ENCODE measurements at places on chromosomes 16 and 17. TPM values are rescaled to one million over a fixed set of nuclear protein-coding genes. Genes with fewer than 3 reads are reported as not detected.
A peak's percentile ranks its signal among the peaks of the same experiment; 100 is the strongest.

DNA sequence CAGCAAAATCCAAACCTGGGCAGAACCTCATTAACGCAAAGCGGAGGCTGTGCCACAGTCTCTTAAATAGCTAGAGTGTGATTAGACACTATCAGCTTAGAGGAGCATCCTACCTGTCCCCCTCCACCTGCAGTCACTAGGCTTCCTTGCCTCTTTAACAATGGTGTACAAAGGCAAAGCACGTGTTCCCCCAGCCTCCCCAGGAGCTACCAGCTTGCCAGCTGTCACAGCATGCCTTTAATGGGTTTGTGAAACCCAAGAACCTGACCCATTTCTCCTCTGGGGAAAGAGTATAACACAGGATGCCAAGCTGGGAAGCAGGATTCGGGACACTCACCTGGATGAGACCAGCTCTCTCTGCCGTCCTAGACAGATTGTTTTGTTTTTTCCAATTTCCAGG, 37.2 kb upstream of the TBX2 start:
- no peak for DNase-seq
- H3K27me3 ChIP-seq = no peaks in the 10 kb centered on the region
- H3K4me1 ChIP-seq = no peaks in the 10 kb centered on the region
- H3K36me3 ChIP-seq = no peaks in the 10 kb centered on the region
- no peak overlapping the region for H3K4me3 ChIP-seq
- no peak overlapping the region for H3K27ac ChIP-seq

DNA sequence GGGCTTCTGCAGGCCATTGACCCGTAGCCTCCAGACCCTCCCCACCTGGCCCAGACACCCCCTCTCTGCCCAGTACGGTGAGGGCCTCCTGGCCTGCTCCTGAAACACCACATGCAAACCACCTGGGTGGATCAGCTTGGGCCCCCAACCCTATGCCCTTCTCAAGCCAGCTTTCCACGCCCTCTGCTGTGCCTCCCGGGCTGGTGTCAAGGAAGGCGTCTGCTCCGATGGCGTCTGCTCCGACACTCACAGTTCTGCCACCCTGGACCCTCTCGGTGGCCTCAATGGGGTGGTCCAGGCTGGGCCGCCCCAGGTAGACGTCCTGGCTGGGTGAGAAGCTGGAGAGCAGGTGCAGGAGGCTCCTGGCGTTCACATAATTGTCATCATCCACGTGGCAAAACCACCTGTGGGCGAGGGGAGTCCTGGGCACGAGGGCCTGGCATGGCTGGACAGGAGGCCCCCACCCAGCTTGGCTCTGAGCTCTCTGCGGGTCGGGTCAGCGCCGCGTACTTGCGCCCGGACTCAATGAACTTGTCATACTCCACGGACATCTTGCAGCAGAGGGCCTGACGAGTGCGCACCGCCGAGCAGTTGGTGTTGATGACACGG, 1.4 kb downstream of the RFNG start:
- no peak for DNase-seq
- H3K4me3 ChIP-seq = peak overlapping the region; percentile 85
- H3K36me3 ChIP-seq = peaks cover 7% of the 10 kb centered on the region
- no peaks in the 10 kb centered on the region for H3K27me3 ChIP-seq

DNA sequence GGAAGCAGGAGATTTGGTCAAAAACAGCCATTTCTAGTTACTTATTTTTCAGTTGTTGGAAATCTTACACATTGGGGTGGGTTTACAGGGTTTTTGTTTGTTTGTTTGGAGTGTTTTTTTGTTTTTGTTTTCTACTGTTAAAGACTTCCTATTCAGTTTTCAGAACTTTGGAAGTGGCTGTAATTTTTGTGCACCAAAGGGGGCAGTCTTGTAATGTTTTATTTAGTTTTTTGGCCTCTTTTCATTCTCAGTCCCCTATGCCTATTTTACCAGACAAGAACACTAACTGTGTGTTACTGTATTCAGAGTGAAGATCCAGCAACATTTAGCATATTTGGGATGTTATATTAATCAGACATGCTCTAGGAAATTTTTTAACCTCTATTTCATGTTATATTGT, 20.6 kb downstream of the TPPP3 start:
- H3K36me3 ChIP-seq = no peaks in the 10 kb centered on the region
- H3K27ac ChIP-seq = no peak overlapping the region
- no peaks in the 10 kb centered on the region for H3K4me1 ChIP-seq

DNA sequence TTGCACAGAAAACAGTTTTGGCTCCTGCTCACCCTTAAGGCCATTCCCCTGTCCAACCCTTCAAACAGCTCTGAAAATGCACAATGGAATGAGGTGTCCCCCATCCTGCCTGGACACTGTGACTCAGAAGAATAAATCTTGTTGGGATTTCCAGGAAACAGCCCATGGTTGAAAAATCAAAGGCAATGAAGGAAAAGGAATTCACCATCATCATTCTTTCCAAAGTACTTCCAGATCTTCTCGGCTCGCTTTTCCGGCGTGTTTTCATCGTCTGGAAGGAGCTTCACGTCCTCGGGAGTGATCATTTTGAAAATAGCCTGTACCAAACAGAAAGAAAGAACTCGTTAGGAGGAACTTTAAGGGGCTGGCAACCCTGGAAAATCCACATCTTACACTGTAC, 4.3 kb downstream of the RCVRN start:
- H3K4me1 ChIP-seq = no peaks in the 10 kb centered on the region
- no peaks in the 10 kb centered on the region for H3K36me3 ChIP-seq
- no peak overlapping the region for H3K4me3 ChIP-seq
- DNase-seq = no peak

Gene UTS2R
- 0.39 TPM for total RNA-seq

Measured in Panc1 (cell line).